ENCODE measurements at places on chromosomes 12 and 14. TPM values are rescaled to one million over a fixed set of nuclear protein-coding genes. Genes with fewer than 3 reads are reported as not detected.
A peak's percentile ranks its signal among the peaks of the same experiment; 100 is the strongest.

DNA sequence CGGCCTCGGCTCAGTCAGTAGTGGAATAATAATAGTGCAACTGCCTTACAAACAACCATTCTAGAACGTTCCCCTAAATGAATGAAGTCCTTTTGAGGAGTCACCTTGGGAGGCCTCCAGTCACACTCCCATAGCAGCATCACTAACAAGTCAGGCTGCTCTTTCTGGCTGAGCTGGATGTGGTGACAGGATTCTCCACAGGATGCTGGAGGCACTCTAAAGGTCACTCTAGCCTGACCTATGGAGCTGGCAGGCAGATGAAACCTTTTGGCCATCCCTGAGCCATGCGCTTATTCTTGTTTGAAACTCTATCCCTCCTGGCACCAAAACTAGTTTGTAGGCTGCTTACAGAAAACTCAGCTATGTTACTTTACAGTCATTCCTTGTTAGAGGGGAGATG lies 17.9 kb upstream of the TFCP2 start:
- H3K27me3 ChIP-seq: no peaks in the 10 kb centered on the region
- no peaks in the 10 kb centered on the region for H3K36me3 ChIP-seq
- no peak overlapping the region for H3K27ac ChIP-seq
- no peak overlapping the region for H3K4me3 ChIP-seq
- H3K4me1 ChIP-seq: no peaks in the 10 kb centered on the region

GRCh38 chr12:119512772-119513497 lies 80.6 kb upstream of the TMEM233 start:
- no peak for DNase-seq
- H3K27ac ChIP-seq: no peak overlapping the region
- H3K36me3 ChIP-seq: no peaks in the 10 kb centered on the region
- no peak overlapping the region for H3K4me3 ChIP-seq

DNA sequence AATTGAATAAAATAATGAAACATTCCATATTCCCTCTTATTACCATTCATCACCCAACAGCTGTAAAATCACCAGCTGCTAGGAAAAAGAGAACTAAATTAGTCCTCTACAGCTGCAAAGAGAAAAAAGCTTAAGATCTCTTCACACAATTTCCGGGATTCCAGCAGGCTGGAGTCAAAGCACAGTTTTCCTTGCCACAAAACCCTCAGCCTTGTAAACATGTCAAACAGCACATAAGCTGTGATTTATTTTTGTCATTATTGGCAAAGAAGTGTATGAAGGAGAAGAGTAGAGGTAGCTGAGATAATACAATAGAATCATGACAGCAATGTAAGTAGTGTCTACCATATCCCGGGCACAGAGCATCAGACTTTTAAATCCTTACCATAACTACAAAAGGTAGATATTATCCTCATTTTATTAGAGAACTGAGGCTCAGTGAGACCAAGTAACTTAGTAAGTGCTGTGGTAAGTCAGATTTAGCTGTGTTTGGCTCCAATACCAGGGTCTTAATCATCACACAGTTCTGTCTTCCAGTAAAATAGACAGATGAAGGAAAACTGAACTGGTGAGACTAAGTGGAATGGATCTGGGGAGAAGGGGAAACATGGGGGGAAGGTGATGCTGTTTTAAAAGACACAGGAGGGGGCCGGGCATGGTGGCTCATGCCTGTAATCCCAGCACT lies 57.3 kb downstream of the NTN4 start:
- H3K27me3 ChIP-seq: no peaks in the 10 kb centered on the region
- no peaks in the 10 kb centered on the region for H3K36me3 ChIP-seq
- no peak overlapping the region for H3K4me3 ChIP-seq
- peak overlapping the region; percentile 61 for H3K27ac ChIP-seq
- H3K4me1 ChIP-seq: peaks cover 15% of the 10 kb centered on the region

- no peaks in the 10 kb centered on the region for H3K4me1 ChIP-seq
- no peak overlapping the region for H3K27ac ChIP-seq
- no peaks in the 10 kb centered on the region for H3K27me3 ChIP-seq
- no peak overlapping the region for H3K4me3 ChIP-seq
- DNase-seq: no peak
- H3K36me3 ChIP-seq: no peaks in the 10 kb centered on the region
Observed at GRCh38 chr12:89893972-89894706, 185.5 kb upstream of the ATP2B1 start.

DNA sequence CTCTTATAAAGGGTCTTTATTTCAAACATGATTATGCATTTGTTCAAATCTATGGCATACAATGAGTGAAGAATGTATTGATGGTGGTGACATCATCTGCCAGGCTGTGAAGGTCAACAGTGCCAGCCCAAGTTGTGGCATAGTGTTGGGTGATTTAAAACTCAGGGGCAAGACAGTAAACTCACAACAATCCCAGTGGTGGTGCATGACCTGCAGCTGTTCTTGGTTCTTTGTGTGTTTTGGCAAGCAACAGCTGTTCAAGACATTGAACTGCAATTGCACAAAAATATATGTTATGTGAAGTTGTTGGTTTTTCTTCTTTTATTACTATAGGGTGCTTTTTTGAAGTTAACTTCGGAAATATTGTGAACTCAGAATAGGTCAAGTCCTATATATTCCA lies 851.6 kb downstream of the NRXN3 start:
- H3K36me3 ChIP-seq: no peaks in the 10 kb centered on the region
- DNase-seq: no peak

- H3K36me3 ChIP-seq: no peaks in the 10 kb centered on the region
- no peak for DNase-seq
- H3K4me3 ChIP-seq: peak overlapping the region; percentile 1
Observed at GRCh38 chr12:57894399-57895292, 46.7 kb upstream of the ATP23 start.

DNA sequence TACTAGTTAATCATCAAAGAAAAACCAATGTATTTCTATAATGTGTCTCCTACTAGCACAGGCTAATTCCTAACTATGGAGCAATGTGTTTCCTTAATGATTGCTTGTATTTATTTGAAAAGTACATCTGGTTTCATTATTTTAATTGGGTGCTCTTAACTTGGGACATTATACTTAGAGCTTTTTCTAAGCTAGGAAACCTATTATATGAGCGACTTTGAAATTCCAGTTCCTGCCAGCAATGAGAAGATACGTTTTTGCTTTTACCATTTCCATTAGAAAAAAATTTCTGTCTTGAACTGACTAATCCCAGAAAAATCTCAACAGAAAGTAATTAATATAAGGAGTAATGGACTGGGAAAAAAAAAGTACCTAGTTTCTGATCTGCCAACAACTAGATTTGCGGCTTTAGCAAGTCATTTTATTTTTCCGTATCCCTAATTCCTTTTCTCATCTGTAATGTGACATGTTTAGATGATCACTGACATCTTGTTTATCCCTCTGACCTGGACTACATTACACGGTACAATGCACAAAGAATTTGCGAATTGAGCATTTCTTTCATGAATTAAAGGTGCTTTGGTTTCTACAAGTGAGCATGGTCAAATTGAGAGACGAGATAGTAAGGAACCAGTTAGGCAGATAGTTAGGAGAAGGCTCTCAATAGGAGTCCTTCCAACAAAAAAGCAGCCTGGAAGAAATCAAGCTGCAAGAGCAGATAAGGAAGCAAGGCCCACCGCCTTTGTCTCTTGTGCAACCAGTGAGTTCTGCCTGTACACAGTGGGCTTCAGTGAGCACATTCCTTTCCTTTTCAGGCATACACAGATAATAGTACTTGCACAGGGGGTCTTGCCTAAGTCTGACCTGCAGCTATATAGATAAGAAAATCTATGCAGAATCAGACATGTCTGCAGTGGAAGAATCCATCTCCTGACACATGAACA lies 1765.0 kb upstream of the FLRT2 start:
- no peak for DNase-seq
- no peak overlapping the region for H3K27ac ChIP-seq
- no peaks in the 10 kb centered on the region for H3K27me3 ChIP-seq
- no peaks in the 10 kb centered on the region for H3K36me3 ChIP-seq
- H3K4me3 ChIP-seq: no peak overlapping the region
- H3K4me1 ChIP-seq: no peaks in the 10 kb centered on the region

The ZNF219 gene
- total RNA-seq: 69.2 TPM

The MUCL1 gene
- not detected for total RNA-seq

DNA sequence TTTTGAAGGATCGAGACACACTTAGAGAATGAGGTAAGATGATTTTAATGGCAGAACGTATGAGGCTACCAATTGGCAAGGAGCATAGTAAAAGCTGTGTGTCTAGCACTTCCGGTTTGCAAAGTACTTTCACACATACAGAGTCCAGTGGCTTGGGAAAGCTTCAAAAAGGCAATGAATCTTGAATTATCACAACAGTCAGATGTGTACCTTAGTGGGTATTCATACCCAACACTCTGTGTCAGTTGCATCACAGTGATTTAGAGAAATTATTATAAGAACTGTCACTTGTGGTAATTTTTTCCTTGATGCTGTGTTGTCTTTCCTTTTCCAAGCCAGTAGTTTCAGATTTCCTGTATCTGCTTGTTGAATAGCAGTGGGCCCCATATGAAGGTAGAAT lies 424.1 kb downstream of the PCNX1 start:
- no peaks in the 10 kb centered on the region for H3K4me1 ChIP-seq
- H3K36me3 ChIP-seq: no peaks in the 10 kb centered on the region
- no peak overlapping the region for H3K4me3 ChIP-seq
- DNase-seq: no peak
- H3K27ac ChIP-seq: no peak overlapping the region

GRCh38 chr14:102027951-102028350 lies 58.9 kb downstream of the HSP90AA1 start:
- H3K4me3 ChIP-seq: no peak overlapping the region
- peaks cover 10% of the 10 kb centered on the region for H3K4me1 ChIP-seq
- peaks cover 14% of the 10 kb centered on the region for H3K36me3 ChIP-seq
- DNase-seq: no peak
- no peak overlapping the region for H3K27ac ChIP-seq

DNA sequence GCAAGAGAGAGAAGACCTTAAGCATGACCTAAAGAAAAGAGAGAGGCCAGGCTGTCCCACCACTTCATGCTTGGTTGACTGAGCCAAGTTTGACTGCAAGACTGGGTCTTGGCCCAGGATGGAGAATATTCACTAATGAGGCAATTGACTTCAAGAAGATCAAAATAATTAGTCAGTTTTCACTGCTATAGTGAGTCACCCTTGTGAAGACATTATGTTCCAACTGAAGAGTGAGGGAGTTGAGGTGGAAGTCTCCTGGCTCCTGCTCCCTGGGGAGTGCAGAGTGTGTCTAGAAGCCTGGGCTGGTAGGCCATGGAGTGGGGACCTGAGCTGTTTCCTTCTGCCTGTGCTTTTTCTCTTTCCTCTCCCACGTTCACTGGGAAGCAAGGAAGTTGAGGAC lies 117.6 kb downstream of the CACNA1C start:
- H3K4me1 ChIP-seq: peaks cover 18% of the 10 kb centered on the region
- no peaks in the 10 kb centered on the region for H3K27me3 ChIP-seq
- no peak overlapping the region for H3K4me3 ChIP-seq
- H3K36me3 ChIP-seq: no peaks in the 10 kb centered on the region
- no peak overlapping the region for H3K27ac ChIP-seq
- DNase-seq: no peak
